ENCODE measurements at places on chromosomes 7 and 10.
A peak's percentile ranks its signal among the peaks of the same experiment; 100 is the strongest.

DNA sequence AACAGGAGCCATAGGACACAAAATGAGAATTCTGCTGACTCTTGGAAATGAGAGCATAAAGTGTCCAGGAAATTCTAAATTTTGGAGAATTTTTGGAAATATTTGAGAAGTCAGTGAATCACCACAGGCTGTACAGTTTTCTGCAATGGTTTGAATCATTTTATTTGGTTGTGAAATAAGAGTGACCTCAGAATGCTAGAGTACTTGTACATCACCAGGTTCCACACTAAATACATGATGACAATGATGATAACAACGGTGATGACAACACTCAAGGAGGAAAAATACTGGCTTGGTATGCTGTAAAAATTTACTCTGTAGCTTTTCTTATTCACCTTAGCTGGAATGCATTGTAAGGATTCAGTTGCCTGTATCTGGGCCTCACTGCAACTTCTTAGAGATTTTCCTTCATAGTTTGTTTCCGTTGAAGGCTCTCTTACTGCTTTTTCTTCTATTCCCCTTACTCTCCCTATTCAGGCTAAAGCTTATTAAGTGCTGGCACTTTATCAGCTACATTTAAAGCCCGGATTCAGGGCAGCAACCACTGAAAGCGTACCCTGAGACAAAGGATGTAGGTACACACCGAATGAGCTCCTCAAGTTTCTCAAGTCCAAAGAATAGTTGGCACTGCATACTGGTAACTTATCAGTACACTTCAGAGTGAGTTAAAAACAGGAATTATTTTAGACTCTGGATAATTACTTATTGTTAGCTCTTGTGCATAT lies 30.2 kb upstream of the NME8 start:
- no peak for DNase-seq

DNA sequence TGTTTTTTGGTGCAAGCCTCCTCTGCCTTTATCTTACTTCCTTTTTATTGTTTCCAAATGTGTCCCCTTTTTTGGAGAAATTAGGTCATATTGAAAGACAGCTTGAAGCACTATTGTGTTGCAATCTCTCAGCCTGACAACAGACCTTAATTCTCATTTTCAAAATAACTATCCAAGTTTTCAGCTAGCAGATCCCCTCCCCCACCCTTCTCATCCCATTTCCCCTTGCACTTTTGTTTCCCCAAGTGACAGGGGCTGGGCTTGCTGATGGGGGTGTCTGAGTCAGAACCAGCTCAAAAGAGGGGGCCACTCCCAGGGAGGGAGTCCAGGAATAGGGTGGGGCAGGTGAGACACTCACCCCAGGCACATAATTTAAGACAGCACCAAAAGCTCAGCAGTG lies 75.3 kb downstream of the MKI67 start:
- no peak for DNase-seq

- peak; percentile 6 for DNase-seq
These were observed 43.8 kb upstream of the RPA3 start for GRCh38 chr7:7761974-7762779.

DNA sequence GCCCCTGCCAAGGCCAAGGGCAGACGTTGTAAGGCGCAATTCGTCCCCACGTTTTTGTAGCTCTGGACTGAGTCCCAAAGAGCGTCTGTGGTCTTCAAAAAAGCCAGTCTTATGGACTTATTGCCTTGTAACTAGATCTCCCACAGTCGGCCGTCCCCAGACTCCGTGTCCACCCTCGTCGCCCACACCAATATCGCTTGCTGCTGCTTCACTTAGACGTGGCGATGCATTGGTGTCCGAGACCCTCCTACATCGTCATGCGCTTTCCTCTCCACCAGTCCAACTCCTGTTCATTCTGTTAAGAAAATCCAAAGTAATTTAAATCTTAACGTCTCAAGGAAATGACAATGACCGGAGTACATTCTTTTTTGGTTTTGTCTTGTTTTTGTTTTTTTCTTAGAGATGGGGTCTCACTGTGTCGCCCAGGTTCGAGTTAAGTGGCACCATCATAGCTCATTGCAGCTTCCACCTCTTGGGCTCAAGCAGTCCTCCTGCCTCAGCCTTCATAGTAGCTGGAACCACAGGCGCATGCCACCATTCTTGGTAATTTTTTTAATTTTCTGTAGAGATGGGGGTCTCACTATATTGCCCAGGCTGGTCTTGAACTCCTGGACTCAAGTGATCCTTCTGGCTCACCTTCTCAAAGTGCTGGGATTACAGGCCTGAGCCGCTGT lies 851 bp downstream of the KIFBP start:
- no peak for DNase-seq

DNA sequence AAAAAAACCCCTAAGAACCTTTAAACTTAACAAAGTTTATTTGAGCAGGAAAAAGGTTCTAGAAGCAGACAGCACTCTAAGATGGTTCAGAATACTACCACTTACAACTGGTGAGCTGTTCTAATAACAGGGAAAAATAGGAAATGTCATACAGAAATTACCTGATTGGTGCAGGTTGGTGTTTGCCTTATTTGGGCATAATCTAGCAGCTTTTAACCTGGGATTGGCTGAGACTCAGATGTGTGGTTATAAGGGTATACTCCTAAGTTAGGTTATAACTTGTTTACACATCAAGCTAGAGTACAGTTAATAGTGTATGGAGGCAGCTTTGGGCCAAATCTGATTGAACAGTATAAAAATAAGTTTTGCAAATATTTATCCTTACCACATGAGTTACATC lies 59.8 kb downstream of the MAPK8 start:
- DNase-seq: no peak

DNA sequence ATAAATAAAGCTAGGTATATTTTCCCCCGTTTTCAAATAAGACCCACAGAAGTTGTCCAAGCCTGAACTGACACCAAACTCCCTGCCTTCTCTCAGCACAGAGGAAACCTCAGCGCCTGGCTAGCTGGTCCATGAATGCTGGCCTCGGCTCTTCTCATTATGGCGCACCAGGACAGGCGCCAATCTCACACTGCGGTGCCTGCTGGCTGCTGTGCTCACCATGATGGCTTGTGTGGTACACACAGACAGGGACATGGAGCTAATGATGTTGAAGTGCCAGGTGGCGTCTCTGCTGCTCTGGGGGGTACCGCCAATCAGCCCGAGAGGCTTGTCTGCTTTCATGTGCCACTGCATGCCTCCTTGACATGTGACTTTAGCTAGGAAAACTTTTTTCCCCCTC lies 43.2 kb upstream of the USP6NL start:
- DNase-seq: no peak

Data from stimulated activated CD4-positive, alpha-beta T cell treated with anti-CD3 and anti-CD28 coated beads, Interleukin-4, amount 100 ng/mL, for 24 hours (primary cell).